ENCODE measurements at places on chromosomes 3 and 15. TPM values are rescaled to one million over a fixed set of nuclear protein-coding genes. Genes with fewer than 3 reads are reported as not detected.

- no peak for DNase-seq
Observed at GRCh38 chr3:113055201-113055600, 64.4 kb downstream of the GTPBP8 start.

- DNase-seq = no peak
Observed at GRCh38 chr3:58308728-58309127, 2.4 kb downstream of the HTD2 start.

- DNase-seq = peak; percentile 63
Observed at GRCh38 chr3:190718671-190719070, 143.8 kb downstream of the GMNC start.

- peak; percentile 22 for DNase-seq
Observed at GRCh38 chr15:49817100-49817499, 196.3 kb downstream of the DTWD1 start.

DNA sequence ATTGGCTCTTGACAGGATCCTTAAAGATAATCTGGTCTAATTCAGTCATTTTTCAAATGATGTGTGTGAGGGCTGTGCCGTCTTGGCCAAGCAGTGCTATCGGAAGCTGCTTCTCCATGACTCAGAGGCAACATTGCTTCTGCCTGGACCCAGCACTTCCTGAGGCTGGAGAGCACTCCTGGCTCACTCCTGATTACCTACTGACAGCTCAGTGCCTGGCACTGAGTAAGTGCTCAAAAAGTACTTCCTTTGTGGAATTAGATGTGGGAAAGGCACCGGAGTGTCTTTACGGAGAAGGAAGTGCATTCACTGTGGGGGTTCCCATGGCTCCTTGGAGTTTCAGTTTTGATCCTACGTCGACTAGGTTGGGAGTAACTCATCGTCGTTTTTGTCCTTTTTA is 86.9 kb upstream of the UBE3A start:
- DNase-seq = no peak

DNA sequence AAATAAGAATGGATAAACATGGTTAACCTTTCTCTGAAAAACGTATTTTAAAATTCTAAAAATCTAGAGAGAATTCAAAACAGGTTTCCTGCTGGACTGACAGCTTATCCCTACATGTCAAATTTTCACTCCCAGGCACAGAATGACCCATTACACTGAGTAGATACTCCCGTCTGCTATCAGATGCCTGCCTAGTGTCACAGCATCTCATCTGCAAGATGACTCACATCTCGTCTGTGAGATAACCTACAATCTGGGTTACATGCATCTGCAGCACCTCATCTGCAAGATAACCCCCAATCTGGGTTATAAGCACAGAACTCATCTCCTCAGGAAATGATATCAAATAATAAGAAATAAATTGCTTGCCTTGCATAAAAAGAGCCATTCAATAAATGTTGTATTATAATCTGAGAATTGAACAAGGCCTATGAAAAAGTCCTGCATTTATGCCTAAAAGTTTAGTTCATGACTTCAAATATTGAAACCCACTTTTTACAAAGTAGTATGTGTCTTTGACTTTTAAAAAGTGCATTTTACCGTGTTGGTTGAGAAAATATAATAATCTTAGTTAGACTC is 188.3 kb upstream of the THBS1 start:
- peak; percentile 74 for DNase-seq

DNA sequence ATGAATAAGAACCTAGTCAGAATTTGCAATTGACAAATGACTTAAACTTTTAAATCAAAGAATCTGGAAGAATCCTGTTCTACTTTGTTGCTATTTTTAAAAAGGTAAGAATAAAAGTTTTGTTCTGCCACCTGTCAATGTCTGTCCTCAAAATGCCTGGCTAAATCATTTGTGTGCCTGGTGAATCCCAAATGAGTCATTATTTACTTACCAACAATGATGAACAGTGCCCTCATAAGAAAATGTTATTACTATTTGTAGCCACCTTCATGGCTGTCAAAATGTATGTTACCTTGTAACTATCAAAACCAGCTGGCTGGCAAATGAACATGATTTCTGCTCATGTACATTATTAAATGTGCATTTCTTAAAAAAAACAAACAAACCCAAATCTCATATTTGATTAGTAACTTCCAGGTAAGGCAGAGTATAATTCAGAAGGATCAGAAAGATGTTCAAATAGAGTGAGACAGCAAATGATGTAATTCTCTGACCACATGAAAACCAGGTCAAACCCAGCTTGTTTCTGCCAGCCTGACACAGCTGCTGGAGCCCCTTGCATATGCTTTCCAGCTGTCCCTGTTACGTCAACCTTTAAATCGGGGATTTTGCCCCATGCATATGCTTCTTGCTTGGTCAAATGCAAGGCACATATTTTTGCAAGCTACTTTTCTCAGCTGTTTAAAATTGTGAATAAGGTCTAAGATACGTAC is 137.9 kb downstream of the SSR3 start:
- DNase-seq = peak; percentile 62

DNA sequence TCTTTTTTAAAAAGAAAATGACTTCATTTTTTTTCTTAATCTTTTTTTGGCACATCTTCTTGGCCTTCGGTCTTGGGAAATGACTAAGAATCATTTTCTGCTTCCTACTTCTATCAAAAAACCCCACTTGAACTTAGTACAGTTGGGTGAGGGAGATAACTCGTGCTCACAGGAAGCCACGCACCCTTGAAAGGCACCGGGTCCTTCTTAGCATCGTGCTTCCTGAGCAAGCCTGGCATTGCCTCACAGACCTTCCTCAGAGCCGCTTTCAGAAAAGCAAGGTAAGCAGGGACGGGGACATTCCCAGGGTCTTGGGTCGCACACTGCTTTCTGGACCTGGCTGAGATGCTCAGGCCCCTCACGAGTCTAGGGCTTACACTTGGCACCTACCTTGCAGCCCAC is at the start of gene CCR4:
CCR4 (plus strand) TSS at position 235 of the 402 bp plus-strand sequence. CDS start 1,779 bp downstream, outside the sequence.
- no peak for DNase-seq

SMCO1 gene
- not detected for total RNA-seq
